Ovary (tissue), 10 donors: ENCODE measurements at places on chromosomes 2 and 18. TPM values are rescaled to one million over a fixed set of nuclear protein-coding genes. Genes with fewer than 3 reads are reported as not detected.
A peak's percentile ranks its signal among the peaks of the same experiment; 100 is the strongest.

GRCh38 chr18:8011361-8011760, 444.2 kb downstream of the PTPRM start:
- DNase-seq, result no peak

DNA sequence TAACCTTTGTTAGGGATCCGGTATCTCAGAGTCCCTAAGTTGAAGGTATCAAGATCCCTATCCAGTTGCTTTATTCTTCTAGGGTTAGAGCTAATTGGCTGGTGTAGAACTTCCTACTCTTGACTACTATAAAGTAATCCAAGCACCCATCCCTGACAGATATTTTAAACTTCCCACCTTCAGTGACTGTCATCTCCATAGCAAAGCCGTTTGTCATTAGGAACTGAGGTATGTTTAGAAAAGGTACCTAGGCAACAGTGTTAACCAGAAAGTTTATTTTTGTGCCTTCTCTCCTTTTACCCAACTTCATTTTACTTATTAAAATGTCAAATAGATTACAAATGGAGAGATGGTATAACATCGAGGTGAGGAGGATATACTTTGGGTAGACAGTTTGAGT, 4.5 kb downstream of the FAM117B start:
- no peak for DNase-seq

GRCh38 chr2:241822264-241822623, 13.3 kb downstream of the NEU4 start:
- no peak for DNase-seq

DNA sequence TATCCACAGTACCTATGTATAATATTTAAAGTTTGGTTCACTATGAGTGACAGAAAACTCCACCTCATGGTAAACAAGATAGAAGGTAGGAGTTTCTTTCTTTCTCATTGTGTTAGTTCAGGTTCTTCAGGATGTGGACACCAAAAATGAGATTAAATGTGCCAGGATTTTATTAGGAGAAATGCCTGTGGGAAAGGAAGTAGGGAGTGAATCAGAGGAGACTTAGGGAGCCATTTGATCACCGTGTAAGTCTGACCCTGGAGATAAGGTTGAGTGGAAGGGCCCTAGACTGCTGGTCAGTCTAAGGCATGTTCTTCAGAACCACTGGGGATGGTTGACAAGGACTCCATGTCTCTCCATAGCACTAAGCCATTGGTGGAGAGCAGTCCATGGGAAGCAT, 8.1 kb downstream of the AOX1 start:
- no peak for DNase-seq

DNA sequence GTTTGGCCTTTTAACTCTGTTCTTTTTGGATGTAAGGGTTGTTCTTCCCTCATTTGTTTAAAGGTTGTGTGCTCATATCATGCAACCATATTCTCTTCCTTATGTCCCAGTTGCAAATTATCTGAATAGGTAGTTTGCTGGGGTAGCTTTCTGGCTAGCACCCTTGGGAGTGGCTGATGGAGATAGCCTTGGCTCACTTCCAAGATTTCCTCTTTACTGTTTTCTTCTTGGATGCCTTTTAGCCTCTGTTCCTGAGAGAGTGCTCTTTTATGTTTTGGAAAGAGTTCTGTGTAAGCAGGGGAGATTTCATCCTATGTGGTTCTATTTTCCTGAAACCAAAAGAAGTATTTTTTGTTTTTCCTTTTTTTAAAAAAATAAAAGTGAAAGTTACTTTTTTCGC, 25.4 kb downstream of the USP14 start:
- DNase-seq, result no peak

DNA sequence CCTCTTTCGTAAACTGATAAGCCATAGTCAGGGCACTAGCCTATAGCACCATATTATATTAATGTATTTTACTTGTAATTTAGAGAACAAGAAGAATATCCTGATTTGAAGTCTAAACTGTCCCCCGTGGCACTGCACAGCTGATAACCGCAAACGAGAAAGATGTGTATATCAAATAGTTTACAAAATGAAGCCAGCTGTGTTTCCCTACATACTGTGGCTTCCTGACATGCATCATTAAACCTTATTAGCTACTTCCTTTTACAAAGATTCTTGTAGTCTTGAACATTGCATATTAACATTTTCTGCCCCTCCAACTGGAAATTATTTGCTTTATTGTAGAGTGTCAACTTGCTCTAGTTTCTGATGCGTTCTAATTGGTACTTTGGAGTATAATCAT, 153.5 kb upstream of the NFATC1 start:
- DNase-seq, result no peak

GRCh38 chr2:191790737-191791136, 56.2 kb downstream of the CAVIN2 start:
- DNase-seq, result no peak

DNA sequence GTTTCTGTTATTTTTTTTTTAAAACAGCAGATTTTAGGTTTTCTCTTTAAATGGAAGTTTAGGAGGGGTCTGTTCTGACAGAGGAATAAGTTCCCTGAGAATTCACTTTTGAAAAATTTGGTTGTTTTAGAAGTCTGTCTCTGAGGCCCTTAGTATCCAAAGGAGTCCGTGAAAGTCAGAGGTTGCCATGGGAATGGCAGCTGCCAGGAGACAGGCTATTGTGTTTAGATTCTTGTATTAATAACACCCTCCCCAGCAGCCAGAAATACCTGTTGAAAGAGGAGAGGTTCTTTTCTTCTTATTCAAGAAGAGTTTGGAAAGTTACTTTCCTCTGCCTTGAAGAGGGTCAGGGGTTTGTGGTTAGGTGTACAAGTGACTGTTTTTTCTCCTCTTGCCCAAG, 29.5 kb downstream of the TNP1 start:
- no peak for DNase-seq

- DNase-seq, result no peak
These were observed 144.6 kb upstream of the SATB2 start for GRCh38 chr2:199602271-199602895.

DNA sequence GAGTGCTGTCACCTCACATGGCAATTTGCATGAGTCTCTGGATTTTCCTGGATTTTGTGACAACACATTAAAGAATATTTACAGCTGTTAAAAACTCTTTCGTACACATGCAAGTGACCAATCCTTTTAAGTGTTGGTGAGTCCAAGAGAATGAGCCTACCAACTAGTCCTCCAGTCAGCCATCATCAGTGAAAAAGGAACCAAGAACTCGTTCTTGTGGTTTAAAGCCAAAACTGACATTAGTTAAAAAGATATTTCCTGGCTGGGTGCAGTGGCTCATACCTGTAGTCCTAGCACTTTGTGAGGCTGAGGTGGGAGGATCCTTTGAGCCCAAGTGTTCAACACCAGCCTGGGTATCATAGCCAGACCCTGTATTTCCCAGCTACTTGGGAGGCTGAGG, 215.4 kb upstream of the ITGA4 start:
- no peak for DNase-seq

- no peak for DNase-seq
These were observed 35.5 kb upstream of the MGAT5 start for GRCh38 chr2:134218414-134218813.

Gene PRSS56
- not detected for polyA plus RNA-seq

Gene METTL8
- 14.3 TPM for polyA plus RNA-seq

Gene GAD1
- polyA plus RNA-seq, result 0.57 TPM

DNA sequence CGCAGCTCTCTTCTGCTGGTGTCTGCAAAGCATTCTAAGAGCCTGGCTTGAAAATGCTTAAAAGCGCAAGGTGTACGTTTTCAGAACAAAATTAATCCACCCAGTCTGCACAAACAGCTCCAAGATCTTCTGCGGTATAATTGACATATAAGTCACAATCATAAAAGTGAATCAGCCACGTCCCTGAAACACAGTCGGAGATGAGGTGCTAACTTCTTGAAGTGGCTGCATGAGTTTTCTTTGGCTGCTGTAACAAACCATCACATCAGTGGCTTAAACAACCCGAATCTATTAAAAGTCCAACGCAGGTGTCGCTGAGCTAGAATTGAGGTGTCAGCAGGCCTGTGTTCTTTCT, 32.6 kb downstream of the ARL4C start:
- DNase-seq, result no peak

GRCh38 chr2:39689876-39690275, 24.2 kb downstream of the TMEM178A start:
- no peak for DNase-seq

Gene TRIM43B
- polyA plus RNA-seq, result not detected

GRCh38 chr2:13115643-13116042, 398.9 kb downstream of the TRIB2 start:
- no peak for DNase-seq

Gene NT5DC4
- polyA plus RNA-seq, result not detected

Gene CYP27C1
- 0.07 TPM for polyA plus RNA-seq

DNA sequence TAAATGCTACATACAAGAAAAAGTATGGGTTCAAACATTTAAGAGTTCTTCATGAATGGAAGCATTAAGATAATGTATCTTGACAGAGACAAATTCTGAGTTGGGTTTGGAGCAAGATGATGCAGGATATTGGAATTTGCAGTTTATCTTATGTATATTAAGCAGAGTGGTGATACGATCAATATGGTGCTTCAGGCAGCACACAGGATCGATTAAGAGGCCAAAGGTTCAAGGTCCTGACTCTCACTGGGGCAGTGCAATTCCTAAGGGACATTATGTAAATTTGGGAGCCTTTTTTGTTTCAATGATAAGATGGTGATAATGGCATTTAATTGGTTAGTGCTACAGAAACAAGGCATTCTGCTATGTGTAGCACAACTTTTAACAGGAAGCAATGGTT, 381.9 kb downstream of the KCNJ3 start:
- DNase-seq, result no peak

DNA sequence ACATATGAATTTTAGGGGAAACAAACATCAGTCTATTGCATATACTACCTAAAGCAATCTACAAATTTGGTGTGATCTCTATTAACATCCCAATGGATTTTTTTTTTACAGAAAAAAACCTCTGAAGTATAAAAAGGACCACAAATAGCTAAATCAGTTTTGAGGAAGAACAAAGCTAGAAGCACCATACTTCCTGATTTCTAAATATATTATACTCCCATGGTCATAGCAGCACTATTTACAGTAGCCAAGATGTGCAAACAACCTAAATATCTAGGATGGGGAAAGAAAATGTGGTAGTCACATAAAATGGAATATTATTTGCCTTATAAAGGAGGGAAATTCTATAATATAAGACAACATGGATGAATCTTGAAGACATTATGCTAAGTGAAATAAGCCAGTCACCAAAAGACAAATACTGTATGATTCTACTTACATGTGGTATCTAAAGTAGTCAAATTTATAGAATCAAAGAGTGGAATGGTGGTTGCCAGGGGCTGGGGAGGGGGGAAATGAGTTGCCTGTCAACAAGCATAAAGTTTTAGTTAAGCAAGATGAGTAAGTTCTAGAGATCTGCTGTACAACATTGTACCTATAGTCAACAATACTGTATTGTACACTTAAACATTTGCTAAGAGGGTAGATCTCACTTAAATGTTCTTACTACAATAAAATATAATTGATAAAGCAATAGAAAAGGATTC, 17.6 kb upstream of the CASP8 start:
- DNase-seq, result no peak

GRCh38 chr2:63345285-63345633, 243.0 kb downstream of the WDPCP start:
- DNase-seq, result no peak

GRCh38 chr2:28080911-28081310, 190.4 kb downstream of the BABAM2 start:
- peak; percentile 24 for DNase-seq

DNA sequence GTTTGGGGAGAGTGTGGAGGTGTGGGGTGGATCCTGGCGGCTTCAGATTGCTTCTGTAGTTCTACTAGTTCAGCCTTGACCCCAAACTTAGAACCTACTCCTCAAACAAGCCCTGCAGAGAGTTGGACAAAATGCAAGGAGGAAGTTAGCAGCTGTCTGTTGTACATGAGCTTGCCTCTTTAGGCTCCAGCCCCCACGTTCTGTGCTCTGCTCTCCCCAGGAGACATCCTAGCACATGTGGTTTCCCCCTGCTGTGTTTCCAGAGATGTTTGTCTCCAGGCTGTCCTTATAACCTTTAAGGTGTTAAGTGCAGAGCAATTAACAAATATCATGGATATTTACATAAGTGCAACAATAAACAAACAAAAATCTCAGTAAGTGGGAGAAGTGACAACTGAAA, 111.1 kb downstream of the ACOXL start:
- no peak for DNase-seq

GRCh38 chr2:177799531-177799930, 273.0 kb downstream of the PDE11A start:
- DNase-seq, result no peak

DNA sequence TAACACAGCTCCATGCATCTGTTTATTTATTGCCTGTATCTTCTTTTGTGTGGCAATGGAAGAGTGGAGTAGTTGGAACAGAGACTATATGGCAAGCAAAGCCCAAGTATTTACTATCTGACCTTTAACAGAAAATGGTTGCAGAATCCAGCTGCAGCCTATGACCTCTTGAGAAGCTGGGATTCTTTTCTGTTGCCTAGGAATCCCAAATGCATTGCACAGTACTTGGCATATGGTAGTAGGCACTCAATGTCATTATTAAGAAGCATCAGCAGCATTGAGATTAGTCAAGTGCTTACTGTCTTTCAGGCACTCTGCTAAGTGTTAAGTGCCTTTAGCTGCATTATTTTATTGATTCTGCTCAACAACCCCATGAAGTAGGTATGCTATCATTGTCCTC, 331.6 kb downstream of the CCDC85A start:
- no peak for DNase-seq
